ENCODE measurements at places on chromosomes 16 and 17.

DNA sequence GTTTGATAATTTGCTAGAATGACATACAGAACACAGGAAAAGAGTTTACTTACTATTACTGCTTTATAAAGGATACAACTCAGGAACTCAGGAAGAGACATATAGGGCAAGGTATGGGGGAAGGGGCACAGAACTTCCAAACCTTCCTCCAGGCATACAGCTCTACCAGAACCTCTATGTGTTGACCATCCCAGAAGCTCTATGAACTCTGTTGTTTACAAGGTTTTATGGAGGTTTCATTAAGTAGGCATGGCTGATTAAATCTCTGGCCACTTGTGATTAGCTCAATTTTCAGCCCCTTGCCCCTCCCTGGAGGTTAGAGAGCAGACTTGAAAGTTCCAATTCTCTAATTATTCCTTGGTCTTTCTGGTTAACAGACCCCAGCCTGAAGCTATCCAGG lies 60.2 kb upstream of the C17orf78 start:
- DNase-seq = no peak

- DNase-seq = no peak
These were observed 29.3 kb downstream of the ADCY7 start for GRCh38 chr16:50295541-50296132.

DNA sequence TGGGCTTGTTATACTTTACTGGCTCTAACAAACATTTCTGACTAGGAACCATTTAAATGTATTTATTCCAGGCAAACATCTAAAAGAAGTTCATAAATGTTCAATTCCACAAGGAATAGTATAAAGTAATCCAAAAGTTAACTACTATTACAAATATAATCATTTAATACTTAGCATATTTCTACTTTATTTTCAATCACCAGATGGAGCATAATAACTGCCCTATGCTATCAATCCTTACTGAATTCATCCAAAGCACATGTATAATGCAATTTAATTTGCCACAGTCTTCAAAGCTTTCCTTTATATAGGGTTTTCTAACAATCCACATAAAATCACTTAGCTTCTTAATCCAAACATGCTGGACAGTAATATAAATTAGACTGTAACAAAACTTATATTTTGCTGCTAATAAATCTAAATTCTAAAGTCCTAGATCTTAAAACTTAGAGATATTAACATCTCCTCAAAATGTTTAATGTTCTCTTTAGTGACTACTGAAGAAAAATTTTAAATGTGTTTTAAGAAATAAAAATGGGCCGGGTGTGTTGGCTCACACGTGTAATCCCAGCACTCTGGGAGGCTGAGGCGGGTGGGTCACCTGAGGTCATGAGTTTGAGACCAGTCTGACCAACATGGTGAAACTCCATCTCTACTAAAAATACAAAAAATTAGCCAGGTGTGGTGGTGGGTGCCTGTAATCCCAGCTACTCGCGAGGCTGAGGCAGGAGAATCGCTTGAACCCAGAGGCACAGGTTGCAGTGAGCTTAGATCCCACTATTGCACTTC lies 5.9 kb downstream of the MEIOB start:
- DNase-seq = no peak

DNA sequence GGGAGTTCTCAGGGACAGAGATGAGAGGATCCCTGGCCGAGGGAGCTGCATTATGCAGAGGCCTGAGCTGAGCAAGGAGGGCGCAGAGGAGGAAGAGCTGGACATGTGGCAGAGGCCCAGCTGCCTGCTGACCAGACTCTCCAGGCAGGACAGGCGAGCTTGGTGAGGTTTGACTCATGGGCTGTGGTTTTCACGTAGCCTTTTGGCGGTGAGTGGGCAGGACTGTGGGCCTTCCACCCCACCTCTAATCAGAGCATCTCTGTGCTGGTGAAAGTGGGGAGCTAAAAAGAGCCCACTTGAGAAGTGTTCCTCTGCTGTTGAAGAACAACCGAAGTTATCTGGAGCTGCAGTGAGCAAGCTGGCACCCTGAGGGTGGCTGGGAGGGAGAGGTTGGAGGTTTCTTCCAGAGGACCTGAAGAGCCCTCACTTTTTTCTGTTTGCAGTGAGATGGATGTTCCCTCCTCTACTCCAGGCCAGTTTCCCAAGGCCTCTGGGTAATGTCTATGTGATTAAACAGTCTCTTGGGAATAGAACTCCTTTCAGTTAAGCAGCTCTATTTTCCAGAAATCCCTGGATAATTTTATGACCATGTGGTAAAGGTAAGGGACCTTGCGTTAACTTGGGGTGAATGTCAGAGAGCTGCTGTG lies 11.9 kb downstream of the EPN2 start:
- DNase-seq = peak; percentile 78

GRCh38 chr17:6701719-6702118 lies 11.4 kb downstream of the SLC13A5 start:
- peak; percentile 37 for DNase-seq

DNA sequence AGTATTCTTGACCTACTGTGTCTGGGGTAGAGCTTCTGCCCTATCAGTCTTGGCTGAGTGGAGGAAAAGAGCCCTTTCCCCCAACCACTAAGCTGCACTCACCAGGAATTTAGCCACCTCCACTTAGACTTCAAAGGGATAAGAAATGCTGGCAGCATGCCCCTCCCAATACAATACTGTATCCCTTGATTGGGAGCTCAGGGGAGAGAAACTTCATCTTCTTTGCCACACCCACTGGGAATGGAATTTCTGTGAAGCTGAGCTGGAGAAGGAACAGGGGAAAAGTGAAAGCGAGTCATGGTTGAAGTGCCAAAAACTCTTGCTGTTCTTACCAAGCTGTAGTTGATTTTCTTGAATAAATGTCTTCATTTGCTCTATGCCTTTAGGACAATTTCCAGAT lies 68.8 kb downstream of the CEP112 start:
- DNase-seq = peak; percentile 5

- DNase-seq = no peak
These were observed 13.4 kb upstream of the FAM83G start for GRCh38 chr17:19017804-19018599.

DNA sequence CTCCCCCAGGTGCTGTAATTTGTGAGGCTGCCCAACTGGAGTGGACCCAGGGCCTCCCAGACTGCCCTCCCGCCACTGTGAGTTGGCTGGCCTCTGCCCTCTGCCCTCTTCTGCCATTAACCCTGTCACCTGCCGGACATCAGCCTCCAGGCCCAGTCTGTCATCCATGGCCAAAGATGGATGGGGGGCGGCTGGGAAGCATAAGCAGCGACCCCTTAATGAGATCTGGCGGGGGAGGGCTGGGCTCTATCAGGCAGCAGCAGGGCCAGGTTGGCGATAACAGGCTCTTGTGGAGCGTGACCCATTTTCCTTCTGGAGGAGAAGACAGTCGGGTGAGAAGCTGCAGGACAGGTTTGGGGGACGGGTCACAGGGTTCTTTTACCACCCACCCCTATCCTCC lies 25.3 kb downstream of the CDK5RAP3 start:
- no peak for DNase-seq

All from A172 (cell line).